ENCODE measurements at places on chromosomes 11 and 22. TPM values are rescaled to one million over a fixed set of nuclear protein-coding genes. Genes with fewer than 3 reads are reported as not detected.

OR51B5 gene
- not detected for total RNA-seq

CST6 gene
- total RNA-seq = 8.3 TPM

GRCh38 chr22:29689880-29690213 lies 30.0 kb upstream of the CABP7 start:
- peak; percentile 76 for DNase-seq

- DNase-seq = no peak
Observed at GRCh38 chr11:130772266-130773227, 143.7 kb downstream of the SNX19 start.

- no peak for DNase-seq
Observed at GRCh38 chr11:85694385-85694980, 8.5 kb upstream of the CCDC89 start.

C22orf31 gene
- total RNA-seq = not detected

All from heart left ventricle (tissue), 16 donors.